ENCODE measurements at places on chromosomes 11 and 22. TPM values are rescaled to one million over a fixed set of nuclear protein-coding genes. Genes with fewer than 3 reads are reported as not detected.

RCE1 gene
- 54.1 TPM for total RNA-seq

ANKRD42 gene
- 7.1 TPM for total RNA-seq

ENTHD1 gene
- total RNA-seq = not detected

APOBEC3C gene
- total RNA-seq = 26.3 TPM

OR2AT4 gene
- total RNA-seq = not detected

EXPH5 gene
- 0.05 TPM for total RNA-seq

FAM76B gene
- total RNA-seq = 8.4 TPM

RNH1 gene
- 178 TPM for total RNA-seq

SYT7 gene
- total RNA-seq = 0.93 TPM

DMC1 gene
- total RNA-seq = 5.0 TPM

ARHGAP20 gene
- total RNA-seq = not detected

OR52I2 gene
- total RNA-seq = not detected

DEFB131B gene
- not detected for total RNA-seq

BTBD18 gene
- total RNA-seq = not detected

CCS gene
- total RNA-seq = 27.4 TPM

CHRM1 gene
- 0.07 TPM for total RNA-seq

TMEM223 gene
- total RNA-seq = 19.7 TPM

HTR3A gene
- total RNA-seq = not detected

TRIM34 gene
- total RNA-seq = 2.6 TPM
